ENCODE measurements at places on chromosomes 5 and 9. TPM values are rescaled to one million over a fixed set of nuclear protein-coding genes. Genes with fewer than 3 reads are reported as not detected.
A peak's percentile ranks its signal among the peaks of the same experiment; 100 is the strongest.

- DNase-seq, result no peak
Observed at GRCh38 chr5:163402007-163402406, 35.4 kb upstream of the CCNG1 start.

DNA sequence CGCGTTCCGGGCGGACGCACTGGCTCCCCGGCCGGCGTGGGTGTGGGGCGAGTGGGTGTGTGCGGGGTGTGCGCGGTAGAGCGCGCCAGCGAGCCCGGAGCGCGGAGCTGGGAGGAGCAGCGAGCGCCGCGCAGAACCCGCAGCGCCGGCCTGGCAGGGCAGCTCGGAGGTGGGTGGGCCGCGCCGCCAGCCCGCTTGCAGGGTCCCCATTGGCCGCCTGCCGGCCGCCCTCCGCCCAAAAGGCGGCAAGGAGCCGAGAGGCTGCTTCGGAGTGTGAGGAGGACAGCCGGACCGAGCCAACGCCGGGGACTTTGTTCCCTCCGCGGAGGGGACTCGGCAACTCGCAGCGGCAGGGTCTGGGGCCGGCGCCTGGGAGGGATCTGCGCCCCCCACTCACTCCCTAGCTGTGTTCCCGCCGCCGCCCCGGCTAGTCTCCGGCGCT is at the start of gene DAPK1:
TSS of gene DAPK1 (plus strand) at position 264 of the 442 bp plus-strand sequence. CDS start 1,211 bp downstream, outside the sequence.
- DNase-seq, result peak; percentile 80

DNA sequence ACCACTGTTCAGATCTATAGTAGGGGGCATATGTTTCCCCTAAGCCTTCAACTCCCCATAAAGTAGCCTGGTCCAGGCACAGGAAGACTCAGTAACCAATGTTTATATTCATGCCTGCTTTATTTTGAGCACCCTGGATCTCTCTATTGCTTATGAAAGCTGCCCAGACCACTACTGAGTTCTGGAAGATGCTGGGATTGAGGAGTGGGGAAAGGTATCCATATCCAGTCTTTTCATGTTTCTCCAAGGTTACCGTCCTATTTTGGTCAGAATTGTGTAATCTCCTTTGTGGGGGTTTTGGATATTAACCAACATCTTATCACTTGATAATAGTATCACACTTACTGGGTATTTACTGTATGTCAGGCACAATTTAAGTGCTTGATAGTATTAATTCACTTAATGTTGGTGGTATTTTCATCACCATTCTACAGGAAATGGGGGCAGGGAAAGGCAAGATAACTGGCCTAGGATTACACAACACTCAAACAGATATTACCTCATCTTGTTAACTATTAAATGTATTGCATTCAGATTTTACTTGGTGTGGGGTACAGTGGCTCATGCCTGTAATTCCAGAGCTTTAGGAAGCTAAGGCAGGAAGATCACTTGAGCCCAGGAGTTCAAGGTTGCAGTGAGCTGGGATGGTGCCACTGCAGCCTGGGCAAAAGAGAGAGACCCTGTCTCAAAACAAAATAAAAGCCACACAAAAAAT is 36.3 kb downstream of the RUSC2 start:
- DNase-seq, result no peak

DNA sequence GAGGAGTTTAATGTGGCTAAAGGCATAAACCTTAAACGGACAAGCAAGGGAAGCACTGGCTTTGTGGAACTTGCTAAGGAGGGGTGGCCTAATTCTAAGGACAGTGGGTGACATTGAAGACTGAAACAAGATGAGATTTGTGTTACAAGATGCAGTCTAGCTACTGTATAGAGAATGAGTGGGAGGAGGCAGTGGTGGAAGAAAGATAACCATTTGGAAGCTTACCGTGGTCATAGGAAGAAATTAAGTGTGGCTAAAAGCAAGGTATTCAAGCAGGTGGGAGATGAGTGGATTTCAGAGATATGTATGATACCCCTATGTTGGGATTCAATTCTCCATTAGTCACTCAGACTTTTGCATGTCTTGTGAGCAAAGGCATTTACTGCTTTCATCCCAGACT is 4.6 kb downstream of the PAM start:
- no peak for DNase-seq

- no peak for DNase-seq
Observed at GRCh38 chr5:175893466-175893865, 22.1 kb downstream of the CPLX2 start.

PDE8B gene
- 3.6 TPM for polyA plus RNA-seq

GRCh38 chr5:156883316-156883875 is 33.3 kb downstream of the PPP1R2B start:
- no peak for DNase-seq

Measured in muscle of leg (tissue), 16 donors.